CD4-positive, alpha-beta T cell treated with Interleukin-4 for 1 hour (primary cell): ENCODE measurements at places on chromosomes 5 and 9.
A peak's percentile ranks its signal among the peaks of the same experiment; 100 is the strongest.

DNA sequence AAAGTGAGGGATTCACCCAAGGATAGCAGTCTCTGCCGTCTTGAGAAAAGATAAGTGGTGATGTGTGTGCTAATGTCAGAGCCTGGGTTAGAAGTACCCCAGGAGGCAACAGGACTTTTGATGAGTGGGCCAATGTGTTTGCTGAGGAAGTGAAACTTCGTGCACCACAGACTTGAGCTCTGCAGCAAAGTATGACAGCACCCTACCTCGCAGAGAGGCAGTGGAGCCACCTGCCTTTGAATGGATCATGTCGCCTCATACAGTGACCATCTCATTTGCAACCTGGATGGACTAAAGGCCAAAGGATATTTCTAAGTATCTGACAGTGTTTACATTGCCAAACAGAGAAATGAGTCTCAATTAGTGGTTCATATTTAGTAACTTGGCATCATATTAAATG lies 593.9 kb upstream of the GRAMD2B start:
- DNase-seq, result no peak

DNA sequence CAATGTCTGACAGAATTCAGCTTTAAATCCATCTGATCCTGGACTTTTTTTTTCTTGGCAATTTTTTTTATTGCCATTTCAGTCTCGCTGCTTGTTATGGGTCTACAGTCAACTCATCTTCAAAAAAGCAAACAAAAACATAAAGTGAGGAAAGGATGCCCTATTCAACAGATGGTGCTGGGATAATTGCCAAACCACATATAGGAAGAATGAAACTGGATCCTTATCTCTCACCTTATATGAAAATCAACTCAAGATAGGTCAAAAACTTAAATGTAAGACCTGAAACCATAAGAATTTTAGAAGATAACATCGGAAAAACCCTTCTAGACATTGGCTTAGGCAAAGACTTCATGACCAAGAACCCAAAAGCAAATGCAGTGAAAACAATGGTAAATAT lies 389.1 kb upstream of the ST8SIA4 start:
- DNase-seq, result no peak

- DNase-seq, result no peak
These were observed 14.4 kb upstream of the GALNT10 start for GRCh38 chr5:154176181-154176580.

DNA sequence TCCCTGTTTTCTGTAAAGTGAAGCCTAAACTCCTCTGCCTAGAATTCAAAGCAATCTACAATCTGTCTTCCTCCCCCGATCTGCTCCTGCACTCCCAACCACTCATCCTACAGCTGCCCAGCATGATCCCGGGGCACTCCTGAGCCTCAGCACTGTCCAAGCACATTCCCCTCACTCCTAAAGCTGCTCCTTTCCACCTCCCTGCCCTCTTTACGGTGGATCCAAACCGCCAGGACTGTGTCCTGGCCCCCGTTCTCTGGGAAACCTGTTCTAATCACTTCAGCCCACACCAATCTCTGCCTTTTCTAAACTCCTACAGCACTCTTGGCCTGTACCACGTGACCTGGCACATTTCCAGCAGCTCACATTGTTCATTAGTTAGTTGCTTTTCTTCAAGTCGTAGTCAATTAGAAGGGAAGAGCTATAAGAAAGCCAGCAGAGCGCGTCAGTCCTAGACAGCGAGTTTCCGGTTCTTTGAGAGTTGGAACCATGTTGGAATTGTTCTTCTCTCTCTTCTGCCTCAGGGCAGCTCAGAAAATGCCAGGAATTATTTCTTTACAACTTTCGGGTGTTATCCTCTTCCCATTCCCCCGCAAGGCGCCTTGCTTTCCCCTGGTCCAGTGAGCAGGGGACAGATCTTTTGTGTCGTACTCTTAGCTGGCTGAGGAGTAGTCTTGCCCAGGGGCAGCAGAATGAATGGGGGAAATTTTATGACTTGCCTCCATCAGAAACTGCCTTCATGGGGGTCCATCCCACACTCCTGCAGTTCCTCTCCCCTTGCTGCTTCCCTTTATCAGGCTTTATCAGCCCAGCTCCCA lies 60.7 kb downstream of the NRG2 start:
- DNase-seq, result no peak

GRCh38 chr9:20356403-20357036 lies 265.8 kb downstream of the MLLT3 start:
- peak; percentile 57 for DNase-seq

DNA sequence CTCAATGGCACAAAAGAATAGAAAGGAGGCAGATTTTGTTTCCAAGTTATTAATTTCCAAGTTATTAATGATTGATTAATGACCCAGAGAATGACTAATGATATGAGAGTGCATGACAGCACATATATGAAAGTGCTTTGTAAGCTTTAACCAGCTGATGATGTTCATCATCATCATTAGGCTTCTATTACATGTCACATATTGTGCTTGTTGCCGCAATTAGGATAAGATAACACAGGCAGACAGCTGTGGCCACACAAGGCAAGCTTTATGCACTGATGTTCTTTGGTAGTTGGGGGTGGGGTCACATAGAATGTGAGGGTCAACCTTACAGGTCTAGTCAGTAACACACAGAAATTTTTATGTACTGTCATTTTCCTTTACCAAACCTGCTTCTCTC lies 219.7 kb downstream of the TRPM3 start:
- no peak for DNase-seq

DNA sequence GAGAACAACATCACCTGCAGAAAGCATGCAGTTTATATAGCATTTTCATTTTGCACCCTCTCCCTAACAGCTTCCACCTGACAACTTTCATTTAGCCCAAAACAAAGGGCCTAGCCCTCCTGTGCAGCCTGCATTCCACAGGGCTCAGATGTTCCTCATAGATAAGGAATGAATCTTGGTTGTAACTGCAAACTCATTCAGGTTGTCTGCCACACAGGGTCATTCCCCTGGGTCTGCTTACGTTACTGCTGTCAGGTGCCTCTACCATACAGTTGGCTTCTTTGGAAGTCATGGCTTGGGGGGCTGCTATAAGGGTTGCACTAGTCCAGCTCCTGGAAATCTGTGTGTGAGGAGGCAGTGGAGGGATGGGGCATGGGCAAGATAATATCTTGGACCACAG lies 2.7 kb upstream of the DCP2 start:
- DNase-seq, result no peak

DNA sequence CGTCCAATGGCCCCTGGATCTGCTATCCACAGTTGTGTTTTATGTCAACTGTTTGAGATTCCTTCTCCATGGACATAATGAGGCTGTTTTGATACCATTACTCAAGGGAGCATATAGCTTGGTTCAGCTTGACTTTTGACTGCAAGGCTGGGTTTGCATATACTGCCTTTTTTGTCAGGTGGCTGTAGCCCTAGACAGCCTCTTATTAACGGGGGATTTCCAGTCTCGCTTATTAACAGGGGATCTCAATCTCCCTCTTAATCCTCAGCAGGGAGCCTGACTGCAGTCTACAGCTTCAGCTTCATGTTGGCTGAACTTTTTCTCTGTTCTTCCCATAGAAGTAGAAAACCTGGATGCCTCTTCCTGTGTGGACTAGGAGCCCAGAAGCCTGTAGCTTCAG lies 73.7 kb upstream of the TNC start:
- no peak for DNase-seq

DNA sequence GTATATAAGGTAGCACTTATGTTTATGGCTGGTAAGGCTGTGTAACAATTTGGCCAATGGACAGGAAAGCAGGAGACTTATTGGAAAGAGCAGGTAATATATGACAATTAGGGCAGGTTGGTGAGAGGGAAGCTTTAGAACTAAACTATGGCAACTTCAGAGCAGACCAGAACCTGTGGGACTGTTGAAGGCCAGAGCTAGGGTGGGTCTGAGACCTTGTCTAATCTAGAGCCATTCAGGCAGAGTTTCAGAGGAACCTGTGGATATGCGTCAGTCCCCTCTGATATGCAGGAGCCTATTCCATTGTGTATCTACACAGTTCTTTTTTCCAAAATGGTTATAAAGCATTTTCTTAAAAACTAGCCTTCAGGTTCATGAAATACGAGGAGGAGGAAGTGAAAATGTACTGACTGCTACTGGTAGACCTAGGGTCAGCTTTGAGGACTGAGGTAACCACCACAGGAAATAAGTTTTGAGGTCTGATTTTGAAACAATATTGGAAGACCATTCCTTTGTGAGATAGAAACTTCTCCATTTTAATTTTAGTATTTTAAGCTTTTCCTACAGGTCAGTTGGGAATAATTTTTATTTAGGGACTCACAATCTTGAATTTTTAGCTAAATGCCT lies 37.6 kb downstream of the ELL2 start:
- DNase-seq, result no peak

- DNase-seq, result no peak
These were observed 9.6 kb downstream of the QRFP start for GRCh38 chr9:130886981-130887380.

- no peak for DNase-seq
These were observed 176.0 kb downstream of the ZNF608 start for GRCh38 chr5:124570285-124571035.

GRCh38 chr5:178341091-178341850 lies 108.7 kb upstream of the PHYKPL start:
- DNase-seq, result no peak

GRCh38 chr5:159773062-159773924 lies 143.0 kb upstream of the ADRA1B start:
- peak; percentile 51 for DNase-seq

DNA sequence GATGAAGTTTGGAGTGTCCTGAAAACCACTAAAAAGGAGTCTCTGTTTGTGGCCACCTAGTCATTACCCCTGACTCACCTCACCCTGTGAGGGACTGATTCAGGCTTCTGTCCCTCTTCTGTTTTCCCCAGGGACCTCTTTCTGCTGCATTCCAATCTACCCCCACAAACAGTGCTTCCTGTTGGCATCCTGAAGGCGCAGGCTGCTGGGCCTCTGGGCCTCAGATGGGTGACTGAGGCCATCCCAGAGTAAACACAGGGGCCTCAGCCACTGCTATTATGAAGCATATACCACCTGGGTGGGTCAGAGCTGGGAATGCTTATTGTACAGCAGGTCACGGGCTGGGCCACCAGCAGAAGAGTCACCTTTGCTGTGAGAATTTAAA lies 20.0 kb downstream of the MORN5 start:
- no peak for DNase-seq

DNA sequence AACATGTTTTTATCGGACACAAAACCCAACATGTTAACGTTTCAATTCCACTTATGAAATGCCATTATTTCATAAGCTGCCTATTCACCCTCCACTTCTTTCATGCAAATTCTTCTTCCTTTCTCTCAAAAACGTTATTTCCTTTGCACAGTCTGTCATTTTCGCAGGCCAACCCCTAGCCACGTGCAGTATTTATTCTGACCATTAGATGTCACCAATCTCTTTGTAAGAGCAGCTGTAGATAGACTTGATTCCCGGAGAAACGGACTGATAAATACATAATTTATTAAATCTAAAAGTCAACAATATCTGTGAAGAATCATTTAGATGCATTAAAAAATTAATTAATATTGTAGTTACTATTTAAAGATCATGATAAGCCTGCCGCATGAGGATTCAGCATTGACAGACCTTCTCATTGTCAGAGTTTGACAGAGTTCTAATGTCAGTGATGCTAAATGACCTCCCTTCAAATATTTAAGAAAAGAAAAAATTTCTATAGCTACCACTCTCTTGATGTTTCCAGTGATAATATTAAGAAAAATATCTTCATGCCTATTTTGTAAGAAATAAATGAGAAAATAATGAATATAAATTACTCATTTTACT lies 933.6 kb downstream of the CDH12 start:
- no peak for DNase-seq

DNA sequence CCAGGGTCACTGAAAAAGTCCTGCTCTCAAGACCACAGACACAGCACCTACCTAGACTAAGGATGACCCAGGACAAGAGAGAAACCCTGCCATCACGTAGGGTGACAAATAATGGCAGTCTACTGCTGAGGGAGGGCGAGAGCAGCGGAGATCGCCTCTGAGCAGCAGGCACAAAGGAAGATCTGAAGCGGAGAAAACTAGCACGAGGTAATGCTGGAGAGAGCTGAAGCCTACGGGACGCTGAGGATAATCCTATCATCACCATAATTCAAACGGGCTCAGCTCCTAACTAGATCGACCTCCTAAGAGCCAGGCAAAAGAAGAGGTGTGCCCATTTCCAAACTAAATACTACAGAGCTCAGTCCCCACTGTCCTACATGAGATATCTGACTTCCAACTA lies 41.3 kb downstream of the FBXO10 start:
- no peak for DNase-seq

- DNase-seq, result no peak
These were observed 31.7 kb upstream of the FBXW11 start for GRCh38 chr5:172038167-172038566.

- DNase-seq, result no peak
These were observed 284.2 kb downstream of the NSG2 start for GRCh38 chr5:174329738-174330137.
